H54 (cell line): ENCODE measurements at places on chromosomes 2 and 18.

- DNase-seq, result no peak
Observed at GRCh38 chr2:26002632-26003310, 20.5 kb upstream of the KIF3C start.

GRCh38 chr2:64698668-64699444, 45.1 kb upstream of the SERTAD2 start:
- peak; percentile 37 for DNase-seq

GRCh38 chr2:115389024-115389423, 946.6 kb downstream of the DPP10 start:
- no peak for DNase-seq

DNA sequence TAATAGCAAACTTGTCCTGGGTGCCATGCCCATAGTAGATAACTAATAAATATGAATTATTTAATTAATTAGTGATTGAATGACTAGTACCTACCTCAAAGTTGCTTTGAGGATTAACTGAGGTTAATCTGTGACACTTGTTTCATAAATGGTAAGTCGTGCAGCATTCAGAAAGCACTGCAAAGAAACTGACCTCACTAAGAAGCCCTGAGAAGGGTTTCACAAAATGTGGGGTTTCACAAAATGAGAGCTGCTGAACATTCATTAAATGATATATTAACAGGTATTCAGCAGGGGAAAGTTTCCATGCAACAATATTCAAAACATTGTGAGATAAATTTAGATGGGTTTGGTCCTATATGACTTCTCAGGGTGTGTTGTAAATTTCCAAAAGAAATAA, 236.2 kb downstream of the OSR1 start:
- DNase-seq, result no peak

DNA sequence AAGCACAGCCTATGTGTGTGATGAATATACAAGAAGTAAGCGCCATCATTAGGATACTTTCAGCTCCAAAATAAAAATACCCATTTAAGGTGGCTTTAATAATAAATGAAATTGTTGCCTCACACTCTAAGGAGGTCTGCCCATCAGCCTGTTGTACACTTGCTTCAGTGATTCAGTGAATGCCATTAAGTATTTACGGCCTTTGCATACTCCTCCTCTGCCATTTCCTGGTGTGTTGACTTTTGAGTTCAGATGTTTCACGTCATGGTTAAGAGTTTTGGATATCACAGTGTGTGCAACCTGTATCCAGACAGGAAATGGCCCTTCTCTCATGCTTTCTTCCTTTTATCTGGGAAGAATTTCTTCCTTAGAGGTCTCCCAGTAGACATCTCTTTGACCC, 38.6 kb upstream of the SNORC start:
- no peak for DNase-seq
